T-cell (primary cell): ENCODE measurements at places on chromosomes 1 and 21. TPM values are rescaled to one million over a fixed set of nuclear protein-coding genes. Genes with fewer than 3 reads are reported as not detected.

Gene FAM78B
- total RNA-seq = 0.28 TPM

Gene CCDC30
- total RNA-seq = 3.7 TPM

DNA sequence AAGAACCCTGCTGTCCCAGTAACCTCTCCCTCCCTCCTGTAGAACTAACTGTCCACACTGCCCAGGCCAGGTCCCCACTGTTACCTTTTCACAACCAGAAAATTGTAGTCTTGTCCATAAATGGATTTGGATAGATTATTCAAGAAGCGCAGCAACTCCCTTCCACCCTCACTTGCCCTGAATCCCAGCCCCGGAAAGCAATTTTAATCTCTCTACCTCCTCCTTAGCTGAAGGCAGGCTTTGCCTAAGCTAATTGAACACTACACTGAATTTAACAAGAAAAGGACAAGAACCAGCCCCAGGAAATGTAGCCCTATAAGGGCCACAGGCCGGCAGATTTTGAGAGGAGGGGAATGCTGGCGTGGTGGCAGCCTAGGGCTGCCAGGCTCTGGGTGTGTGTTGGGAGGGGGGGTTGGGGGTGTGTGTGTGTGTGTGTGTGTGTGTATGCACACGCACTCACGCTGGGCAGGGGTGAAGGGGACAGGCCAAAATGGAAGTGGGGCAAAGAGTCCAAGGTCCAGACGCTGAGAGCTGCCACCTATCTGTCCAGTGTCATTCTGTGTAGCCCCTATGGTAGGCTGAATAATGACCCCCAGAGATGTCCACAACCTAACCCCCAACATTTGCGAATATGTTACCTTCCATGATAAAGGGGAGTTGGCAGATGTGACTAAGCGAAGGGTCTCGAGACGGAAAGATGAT, 10.8 kb upstream of the IFNGR2 start:
- peaks cover 62% of the 10 kb centered on the region for H3K27me3 ChIP-seq
- H3K4me1 ChIP-seq = no peaks in the 10 kb centered on the region
- H3K36me3 ChIP-seq = no peaks in the 10 kb centered on the region
- no peak overlapping the region for H3K27ac ChIP-seq
- H3K4me3 ChIP-seq = no peak overlapping the region
- DNase-seq = no peak

GRCh38 chr1:43864111-43865045, 69.2 kb upstream of the ARTN start:
- no peak for DNase-seq
- H3K4me1 ChIP-seq = no peaks in the 10 kb centered on the region
- peaks cover 3% of the 10 kb centered on the region for H3K36me3 ChIP-seq
- H3K27me3 ChIP-seq = no peaks in the 10 kb centered on the region
- no peak overlapping the region for H3K27ac ChIP-seq
